ENCODE measurements at places on chromosomes 1 and 21. TPM values are rescaled to one million over a fixed set of nuclear protein-coding genes. Genes with fewer than 3 reads are reported as not detected.
A peak's percentile ranks its signal among the peaks of the same experiment; 100 is the strongest.

Gene TCHH
- not detected for total RNA-seq

Gene SERINC2
- 0.32 TPM for total RNA-seq

Gene NUCKS1
- 87.6 TPM for total RNA-seq

DNA sequence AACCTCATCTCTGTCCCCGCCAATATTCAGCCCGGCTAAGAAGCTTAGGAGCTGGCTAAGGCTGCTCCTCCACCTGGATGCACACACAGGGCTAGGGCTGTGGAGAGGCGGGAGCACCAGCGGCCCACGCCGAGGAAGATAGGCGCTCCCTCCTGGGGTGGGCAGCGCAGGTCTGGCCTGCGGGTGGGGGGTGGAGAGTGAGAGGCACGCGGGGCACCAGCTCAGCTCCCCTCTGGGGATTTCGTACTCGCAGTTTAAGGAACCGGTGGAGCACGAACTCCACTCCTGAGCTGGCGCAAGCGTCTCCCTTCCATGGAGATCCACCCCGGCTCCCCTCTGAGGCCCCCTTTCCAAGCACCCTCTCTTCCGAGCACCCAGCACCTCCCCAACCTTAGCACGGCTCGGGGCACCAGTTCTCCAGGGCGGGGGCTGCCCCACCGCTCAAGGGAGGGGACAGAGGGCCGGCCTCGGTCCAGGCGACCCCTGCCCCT lies 433 bp upstream of the KAZN start:
- peaks cover 14% of the 10 kb centered on the region for H3K4me1 ChIP-seq
- no peak overlapping the region for H3K4me3 ChIP-seq

DNA sequence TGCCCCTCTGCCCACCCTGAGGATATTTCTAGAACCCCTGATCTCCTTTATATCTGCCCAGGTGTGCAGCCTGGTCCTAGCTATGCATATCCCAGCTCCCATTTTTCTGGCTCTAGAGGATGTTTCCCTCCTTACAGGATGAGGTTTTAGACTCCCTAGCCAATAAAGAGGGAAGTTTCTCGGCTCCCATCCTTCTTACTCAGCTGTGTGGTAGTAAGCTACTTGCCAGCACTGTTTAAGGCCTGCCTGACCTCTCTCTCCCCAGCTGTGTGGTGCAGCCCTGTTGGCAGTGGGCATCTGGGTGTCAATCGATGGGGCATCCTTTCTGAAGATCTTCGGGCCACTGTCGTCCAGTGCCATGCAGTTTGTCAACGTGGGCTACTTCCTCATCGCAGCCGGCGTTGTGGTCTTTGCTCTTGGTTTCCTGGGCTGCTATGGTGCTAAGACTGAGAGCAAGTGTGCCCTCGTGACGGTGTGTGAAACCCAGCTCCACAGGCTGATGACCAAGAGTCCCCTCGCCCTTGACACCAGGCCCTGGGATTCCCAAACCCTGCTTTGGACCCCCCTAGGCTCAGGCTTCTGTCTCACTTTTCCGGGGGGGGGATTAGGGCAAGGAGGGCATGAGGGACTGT lies 7.8 kb upstream of the P3R3URF start:
- peaks cover 18% of the 10 kb centered on the region for H3K4me1 ChIP-seq
- H3K4me3 ChIP-seq = no peak overlapping the region
- peak; percentile 32 for DNase-seq
- no peaks in the 10 kb centered on the region for H3K27me3 ChIP-seq
- H3K36me3 ChIP-seq = no peaks in the 10 kb centered on the region
- H3K27ac ChIP-seq = no peak overlapping the region

- no peaks in the 10 kb centered on the region for H3K36me3 ChIP-seq
- H3K4me1 ChIP-seq = no peaks in the 10 kb centered on the region
- no peaks in the 10 kb centered on the region for H3K27me3 ChIP-seq
- H3K4me3 ChIP-seq = no peak overlapping the region
These were observed 78.1 kb upstream of the RUNX3 start for GRCh38 chr1:25008192-25008485.

DNA sequence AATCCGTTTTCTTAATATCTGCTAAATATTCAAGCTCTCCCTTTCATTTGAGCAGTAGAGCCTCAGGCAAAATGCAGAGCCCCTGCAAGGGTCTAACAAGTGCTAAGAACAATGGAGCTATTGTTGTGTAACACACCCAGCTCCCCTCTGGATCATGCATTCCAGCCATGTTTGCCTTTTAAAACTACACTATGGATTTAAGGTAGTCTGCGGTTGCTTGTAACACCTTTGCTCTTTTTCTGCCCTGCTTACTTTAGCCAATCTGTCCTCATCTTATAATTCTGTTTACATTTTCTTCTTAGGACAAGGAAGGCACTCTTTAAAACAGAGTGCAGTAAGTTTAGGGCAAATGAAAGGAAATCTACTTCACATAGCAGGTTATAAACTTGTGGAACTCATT lies 60.0 kb upstream of the C1orf105 start:
- H3K4me3 ChIP-seq = no peak overlapping the region
- peaks cover 42% of the 10 kb centered on the region for H3K4me1 ChIP-seq
- no peak for DNase-seq
- H3K27me3 ChIP-seq = no peaks in the 10 kb centered on the region
- no peaks in the 10 kb centered on the region for H3K36me3 ChIP-seq

DNA sequence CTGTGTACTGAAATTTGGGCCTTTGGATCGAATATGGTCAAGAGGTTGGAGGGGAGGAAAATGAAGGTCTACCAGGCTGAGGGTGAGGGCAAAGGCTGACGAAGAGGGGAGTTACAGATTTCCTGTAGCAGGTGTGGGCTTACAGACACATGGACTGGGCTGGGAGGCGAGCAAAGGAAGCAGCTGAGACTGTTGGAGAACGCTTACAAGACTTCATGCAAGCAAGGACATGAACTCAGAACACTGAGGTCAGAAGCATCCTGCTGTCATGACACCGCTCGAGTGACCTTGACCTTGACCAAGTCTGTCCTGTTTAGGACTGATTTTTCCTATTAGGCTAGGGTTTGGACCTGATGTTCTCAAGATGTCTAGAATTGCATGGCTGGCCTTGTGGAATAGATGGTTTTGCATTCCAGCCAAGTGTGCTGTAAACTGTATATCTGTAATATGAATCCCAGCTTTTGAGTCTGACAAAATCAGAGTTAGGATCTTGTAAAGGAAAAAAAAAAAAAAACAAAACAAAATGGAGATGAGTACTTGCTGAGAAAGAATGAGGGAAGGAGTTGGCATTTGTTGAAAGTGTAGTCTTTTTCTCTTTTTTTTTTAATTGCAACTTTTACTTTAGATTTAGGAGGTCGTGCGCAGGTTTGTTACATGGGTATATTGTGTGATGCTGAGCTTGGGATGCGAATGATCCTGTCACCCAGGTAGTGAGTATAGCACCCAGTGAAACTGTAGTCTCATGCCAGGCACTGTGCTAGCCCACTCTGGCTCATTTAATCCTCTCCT lies 5.8 kb downstream of the ELF3 start:
- no peaks in the 10 kb centered on the region for H3K4me1 ChIP-seq
- no peak overlapping the region for H3K4me3 ChIP-seq
- DNase-seq = no peak
- H3K27ac ChIP-seq = no peak overlapping the region
- H3K36me3 ChIP-seq = no peaks in the 10 kb centered on the region

GRCh38 chr1:59699227-59699847 lies 115.4 kb upstream of the HOOK1 start:
- peaks cover 29% of the 10 kb centered on the region for H3K4me1 ChIP-seq
- H3K27ac ChIP-seq = no peak overlapping the region
- peak; percentile 67 for DNase-seq
- no peaks in the 10 kb centered on the region for H3K36me3 ChIP-seq
- H3K27me3 ChIP-seq = no peaks in the 10 kb centered on the region
- H3K4me3 ChIP-seq = no peak overlapping the region

- DNase-seq = peak; percentile 48
- no peak overlapping the region for H3K27ac ChIP-seq
- H3K4me1 ChIP-seq = no peaks in the 10 kb centered on the region
- peaks cover 78% of the 10 kb centered on the region for H3K36me3 ChIP-seq
- no peak overlapping the region for H3K4me3 ChIP-seq
- no peaks in the 10 kb centered on the region for H3K27me3 ChIP-seq
These were observed 17.9 kb upstream of the MIIP start for GRCh38 chr1:12001249-12001917.

DNA sequence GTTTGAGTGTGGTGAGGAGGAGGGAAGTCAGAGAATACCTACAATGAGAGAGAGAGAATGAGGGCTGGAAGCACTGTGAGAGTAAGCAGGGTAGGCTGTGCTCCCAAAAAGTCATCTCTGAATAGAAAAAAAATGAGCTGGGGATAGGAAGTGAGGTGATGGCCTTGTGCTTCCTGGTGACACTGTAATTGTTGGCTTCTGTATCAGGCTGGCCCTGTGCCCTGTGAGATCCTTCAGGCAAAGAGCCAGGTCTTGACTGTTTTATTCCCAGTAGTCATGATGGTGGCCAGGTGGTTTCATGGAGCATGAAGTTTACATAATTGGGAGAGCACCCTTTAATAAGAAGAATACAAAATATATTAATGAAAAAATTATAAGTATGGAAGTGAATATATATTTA lies 20.4 kb upstream of the SPATA6 start:
- H3K36me3 ChIP-seq = no peaks in the 10 kb centered on the region
- no peaks in the 10 kb centered on the region for H3K27me3 ChIP-seq
- H3K4me3 ChIP-seq = no peak overlapping the region
- DNase-seq = no peak
- no peaks in the 10 kb centered on the region for H3K4me1 ChIP-seq
